ENCODE measurements at places on chromosomes 5 and 9. TPM values are rescaled to one million over a fixed set of nuclear protein-coding genes. Genes with fewer than 3 reads are reported as not detected.

Gene GOLM1
- 36.6 TPM for total RNA-seq

Gene WWC1
- 49.4 TPM for total RNA-seq

Gene RMND5B
- total RNA-seq = 49.8 TPM

Gene RNF130
- 58.9 TPM for total RNA-seq

Gene MRRF
- total RNA-seq = 13.5 TPM

Gene YIPF5
- 18.9 TPM for total RNA-seq

Gene CNTFR
- 1.6 TPM for total RNA-seq

Gene PDE8B
- total RNA-seq = 8.3 TPM

Gene IGFBPL1
- total RNA-seq = 2.3 TPM

Gene GGTA1
- 2.6 TPM for total RNA-seq

Gene TMEFF1
- not detected for total RNA-seq

Gene ANXA2R
- 1.3 TPM for total RNA-seq

DNA sequence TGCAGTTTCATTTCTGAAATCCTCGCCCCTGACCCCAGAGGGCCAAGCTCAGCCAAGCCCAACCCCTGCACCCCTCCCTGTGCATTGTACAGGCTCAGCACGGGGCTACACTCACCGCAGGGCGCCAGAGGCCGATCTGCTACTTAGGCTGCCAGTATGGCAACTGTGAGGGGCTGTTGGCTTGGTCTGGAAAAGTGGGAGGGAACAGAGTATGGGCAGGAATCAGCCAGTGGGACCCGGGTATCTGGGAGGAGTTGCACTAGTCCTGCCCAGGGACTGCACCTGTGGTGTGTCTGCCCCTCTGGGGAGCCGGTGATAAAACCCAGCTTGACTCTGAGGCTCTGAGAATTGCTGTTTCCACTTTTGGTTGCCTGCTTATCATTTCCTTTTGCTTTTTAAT, 167.4 kb upstream of the KIF2A start:
- no peak for DNase-seq

GRCh38 chr9:38246833-38247232, 145.7 kb upstream of the ALDH1B1 start:
- no peak for DNase-seq

DNA sequence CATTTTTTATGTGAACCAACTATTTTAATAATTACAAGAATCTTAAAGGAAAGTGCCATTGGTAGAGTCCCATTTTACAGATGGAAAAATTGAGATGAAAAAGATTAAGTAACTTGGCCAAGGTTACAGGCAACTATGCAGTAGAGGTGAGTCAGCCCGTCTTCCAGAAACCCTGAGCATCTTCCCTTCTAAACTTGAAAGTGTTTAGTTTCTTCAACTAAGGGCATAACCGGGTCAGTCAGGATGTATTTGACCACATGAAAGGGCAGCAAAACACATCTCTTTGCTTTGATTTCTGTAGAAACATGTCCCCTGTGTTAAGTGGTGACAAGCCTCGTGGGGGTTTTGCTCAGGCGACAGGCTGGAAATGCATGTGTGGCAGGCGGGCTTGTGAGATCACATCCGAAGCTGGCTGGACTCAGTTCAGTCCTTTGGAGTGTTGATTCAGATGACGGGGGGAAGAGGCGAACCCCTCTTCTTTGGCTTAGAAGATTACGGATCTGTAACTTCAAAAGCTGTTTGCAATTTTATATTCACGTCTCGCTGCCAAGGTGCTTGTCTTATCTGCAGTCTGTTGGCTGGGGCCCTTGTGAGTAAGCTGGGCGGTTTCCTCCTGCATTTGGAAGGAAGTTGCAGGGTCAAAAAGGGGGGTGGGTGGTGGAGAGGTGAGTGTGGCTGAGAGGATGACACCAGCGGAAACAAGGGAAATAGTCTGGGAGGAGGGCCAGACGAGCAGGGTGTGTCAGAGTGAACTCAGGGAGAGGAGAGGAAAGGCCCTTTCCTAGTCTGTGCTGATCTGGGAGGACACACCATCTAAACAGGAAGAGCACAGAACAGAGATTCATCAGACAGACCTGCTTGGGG, 78.9 kb upstream of the RPS23 start:
- peak; percentile 57 for DNase-seq

DNA sequence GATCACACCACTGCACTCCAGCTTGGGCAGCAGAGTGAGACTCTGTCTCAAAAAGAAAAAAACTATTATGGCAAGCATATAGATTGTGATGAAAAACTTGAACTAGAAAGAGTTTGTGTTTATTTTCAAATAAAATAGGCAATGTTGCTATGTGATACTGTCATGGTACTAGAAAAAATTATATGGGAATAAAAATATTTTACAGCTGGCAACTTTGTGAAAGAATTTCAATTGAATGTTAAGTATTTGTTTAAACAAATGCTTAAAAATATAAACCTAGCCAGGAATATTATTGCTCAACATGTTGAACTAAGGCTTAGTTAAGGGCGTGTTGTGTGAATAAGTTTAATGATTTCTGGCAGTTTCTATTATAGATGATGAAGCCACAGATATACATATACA, 31.7 kb downstream of the HSDL2 start:
- DNase-seq = no peak

DNA sequence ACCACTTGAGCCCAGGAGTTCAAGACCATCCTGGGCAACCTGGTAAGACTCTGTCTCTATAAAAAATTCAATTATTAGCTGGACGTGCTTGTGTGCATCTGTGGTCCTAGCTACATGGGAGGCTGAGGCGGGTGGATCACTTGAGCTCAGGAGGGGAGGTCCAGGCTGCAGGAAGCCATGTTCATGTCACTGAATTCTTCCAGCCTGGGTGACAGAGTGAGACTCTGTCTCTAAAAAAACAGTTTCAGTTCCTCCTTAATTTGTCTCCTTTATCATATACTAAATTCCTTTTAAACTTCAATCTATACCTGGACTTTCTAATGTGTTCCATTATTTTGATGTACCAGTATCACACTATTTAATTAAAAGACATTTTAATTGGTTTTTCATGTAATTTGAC, 422.2 kb upstream of the TLE4 start:
- DNase-seq = no peak

GRCh38 chr9:4056187-4056586, 243.7 kb downstream of the GLIS3 start:
- DNase-seq = no peak

DNA sequence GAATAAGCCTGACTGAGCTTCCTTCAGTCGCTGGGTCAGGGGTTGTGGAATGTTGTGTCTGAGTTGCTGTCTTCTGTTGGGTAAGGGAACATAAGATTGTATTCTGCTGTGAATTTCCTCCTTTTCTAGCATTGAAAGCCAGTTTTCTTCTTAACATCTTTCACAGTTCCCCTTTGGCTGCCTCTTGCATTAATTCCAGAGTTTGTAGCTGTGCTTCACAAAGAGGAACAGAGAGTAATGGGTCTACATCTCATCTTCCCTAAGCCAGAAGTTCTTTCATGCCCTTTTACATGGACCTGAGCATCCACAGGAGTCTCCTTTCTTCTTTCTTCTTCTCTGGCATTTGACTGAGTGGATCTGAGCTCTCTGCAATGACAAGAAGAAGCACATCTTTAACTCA, 686.8 kb downstream of the KCTD16 start:
- DNase-seq = no peak

DNA sequence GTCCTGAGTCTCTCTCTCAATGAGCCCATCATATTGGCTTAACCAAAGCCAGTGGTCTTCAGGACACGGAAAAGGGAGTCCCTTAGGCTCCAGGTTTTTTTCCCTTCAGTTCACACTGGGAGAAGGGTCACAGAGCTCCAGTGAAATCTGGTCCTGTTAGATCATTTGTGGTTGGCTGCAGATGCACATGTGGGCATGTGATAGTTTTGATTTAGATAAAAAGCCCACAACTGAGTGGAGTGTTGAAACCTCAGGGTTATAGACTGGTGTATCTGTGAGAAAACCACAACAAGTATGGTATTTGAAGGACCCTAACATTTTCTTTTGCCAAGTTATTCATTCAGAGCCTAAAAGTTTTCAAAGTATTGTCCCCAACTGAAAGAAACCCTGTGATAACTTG, 46.7 kb downstream of the PRLR start:
- DNase-seq = no peak

DNA sequence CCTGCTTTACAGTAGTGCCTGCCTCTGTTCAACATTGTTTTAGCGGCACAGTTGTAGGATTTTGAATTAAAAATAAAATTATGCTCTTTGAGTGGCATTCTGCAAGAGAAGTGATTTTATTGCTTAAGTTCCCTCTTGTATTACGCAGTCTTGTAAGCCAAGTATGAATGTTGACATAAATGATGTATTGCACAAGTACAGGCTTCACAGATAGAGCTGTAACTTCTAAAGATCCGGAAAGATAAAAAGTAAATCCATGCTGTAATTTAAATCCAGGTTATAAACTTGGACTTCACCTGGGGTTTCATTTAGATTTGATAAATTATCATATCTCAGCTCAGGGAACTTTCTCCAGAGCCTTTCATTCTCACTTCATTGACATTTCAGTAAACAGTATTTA, 1114.7 kb downstream of the PTPRD start:
- no peak for DNase-seq

DNA sequence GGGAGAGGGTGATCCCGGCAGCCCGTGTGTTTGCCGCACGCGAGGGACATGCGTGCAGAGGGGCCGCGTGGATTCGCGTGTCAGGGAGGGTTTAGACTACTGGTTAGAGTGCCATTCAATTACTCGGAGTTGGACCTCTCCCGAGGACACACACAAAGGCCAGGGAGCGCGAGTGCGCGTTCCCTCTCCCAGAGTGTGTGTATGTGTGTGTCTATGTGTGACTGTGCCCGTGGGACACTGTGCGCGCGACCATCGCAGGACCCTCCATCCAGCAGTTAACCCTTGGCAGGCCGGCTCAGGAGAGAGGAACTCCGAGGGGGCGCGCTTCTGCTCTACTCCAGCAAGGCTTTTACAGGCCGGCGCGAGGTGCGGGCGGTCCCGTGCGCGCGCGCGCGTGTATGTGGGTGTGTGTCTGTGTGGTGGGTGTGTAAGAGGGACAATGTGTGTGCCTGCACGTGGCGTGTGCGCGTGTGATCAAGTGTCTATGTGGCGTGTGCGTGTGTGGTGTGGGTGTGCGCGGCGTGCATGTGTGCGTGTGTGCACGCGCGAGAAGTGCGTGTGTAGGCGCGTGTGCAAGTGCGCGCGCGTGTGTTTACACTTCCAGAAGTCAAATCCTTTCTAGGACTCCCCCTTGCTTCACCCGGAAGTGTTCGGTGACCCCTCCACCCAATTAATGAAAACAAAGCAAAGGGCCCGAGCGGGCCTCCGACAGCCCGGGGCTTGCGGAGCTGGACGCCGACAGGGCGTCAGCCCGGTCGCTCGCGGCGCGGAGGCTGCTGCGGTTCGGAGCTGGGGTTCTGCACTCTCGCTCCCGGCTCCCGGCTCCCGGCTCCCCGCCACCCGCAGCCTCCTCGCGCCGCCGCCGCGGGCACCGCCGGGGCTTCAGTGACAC, 75.3 kb upstream of the TBCA start:
- DNase-seq = peak; percentile 19

DNA sequence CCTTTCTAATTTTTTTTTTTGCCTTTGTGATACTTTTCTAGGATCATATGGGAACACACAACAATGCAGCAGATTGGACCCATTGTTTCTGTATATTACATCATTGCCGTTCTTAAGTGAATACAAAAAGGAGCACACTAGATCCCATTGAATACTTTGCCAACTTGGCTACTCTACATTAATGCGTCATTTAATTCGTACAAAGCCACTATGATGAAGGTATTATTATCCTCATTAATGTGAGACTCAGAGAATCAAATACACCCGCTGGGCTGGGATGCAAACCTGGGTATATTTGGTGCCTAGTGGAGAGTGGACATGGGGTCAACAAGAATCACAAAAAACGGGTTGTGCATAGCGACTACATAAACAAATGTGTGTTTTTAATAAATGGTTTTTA, 31.9 kb downstream of the OR2K2 start:
- no peak for DNase-seq

DNA sequence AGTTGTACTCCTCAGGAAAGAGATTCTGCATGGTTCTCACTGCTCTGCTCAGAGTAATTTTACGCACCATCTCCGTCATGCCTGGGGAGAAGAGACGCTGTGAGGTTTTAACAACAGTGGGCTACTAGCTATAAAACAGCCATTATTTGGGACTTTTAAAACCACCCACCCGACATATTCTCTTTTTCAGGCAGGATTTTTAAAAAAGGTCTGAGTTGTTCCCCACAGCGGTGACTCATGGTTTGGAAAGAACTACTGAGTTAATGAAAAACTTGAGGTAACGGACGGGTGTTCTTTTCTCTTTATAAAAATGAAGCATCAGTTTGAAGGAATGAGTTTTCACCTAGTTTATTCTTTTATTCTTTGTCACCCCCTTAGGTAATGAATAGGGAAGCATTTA, 61.3 kb downstream of the TTLL11 start:
- DNase-seq = no peak

- DNase-seq = peak; percentile 37
Measured at GRCh38 chr9:27247756-27248155, 49.2 kb downstream of the EQTN start.

GRCh38 chr9:113409481-113409880, 994 bp downstream of the POLE3 start:
- DNase-seq = no peak

DNA sequence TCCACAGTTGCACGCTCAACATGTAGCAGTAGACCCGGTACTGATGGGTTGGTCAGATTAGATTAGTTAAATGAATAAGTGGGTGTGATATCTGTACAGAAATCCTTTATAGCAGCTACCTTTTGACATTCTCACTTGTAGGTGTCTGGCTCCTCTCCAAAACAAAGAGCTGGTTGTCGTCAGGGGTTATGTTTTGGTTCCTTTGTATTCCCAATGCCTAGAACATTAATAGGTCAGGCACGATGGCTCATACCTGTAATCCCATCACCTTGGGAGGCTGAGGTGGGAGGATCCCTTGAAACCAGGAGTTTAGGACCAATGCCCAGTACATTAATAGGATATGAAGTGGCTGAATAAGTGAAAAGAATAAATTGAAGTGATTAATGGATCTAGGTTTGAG, 182.1 kb downstream of the SNCAIP start:
- peak; percentile 12 for DNase-seq

Measured in body of pancreas (tissue), 4 donors.